ENCODE measurements at places on chromosomes 12 and 14. TPM values are rescaled to one million over a fixed set of nuclear protein-coding genes. Genes with fewer than 3 reads are reported as not detected.

SERPINA5 gene
- 1.1 TPM for total RNA-seq

CDKN1B gene
- total RNA-seq = 25.8 TPM

- no peak for DNase-seq
Measured at GRCh38 chr12:101880769-101881168, 3.4 kb downstream of the DRAM1 start.

DNA sequence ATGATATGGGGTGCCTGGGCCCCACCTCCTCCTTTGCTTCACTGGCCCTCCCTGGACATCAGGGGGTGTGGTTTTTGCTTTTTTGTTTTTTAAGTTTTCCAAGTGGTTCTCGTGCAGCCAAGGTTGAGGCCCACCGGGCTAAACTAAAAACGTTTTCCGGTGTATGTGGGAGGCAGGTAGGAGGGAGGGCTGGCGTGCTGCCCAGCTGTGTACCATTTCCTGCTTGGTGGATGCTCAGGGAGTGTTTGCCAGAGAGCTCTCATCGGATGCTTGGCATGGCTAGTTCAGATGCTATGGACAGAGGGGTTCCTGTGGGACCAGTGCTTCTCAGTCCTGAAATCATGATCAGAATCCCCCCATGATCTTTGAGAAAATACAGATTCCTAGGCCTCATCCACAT, 246.4 kb downstream of the CACNA1C start:
- DNase-seq = no peak

Measured in heart left ventricle (tissue), 16 donors.